NCI-H748 treated with DMSO at 0.1 percent for 48 hours (cell line): ENCODE measurements at places on chromosomes 16 and 17.
A peak's percentile ranks its signal among the peaks of the same experiment; 100 is the strongest.

- DNase-seq = no peak
Observed at GRCh38 chr16:4988647-4989046, 30.5 kb downstream of the SEC14L5 start.

DNA sequence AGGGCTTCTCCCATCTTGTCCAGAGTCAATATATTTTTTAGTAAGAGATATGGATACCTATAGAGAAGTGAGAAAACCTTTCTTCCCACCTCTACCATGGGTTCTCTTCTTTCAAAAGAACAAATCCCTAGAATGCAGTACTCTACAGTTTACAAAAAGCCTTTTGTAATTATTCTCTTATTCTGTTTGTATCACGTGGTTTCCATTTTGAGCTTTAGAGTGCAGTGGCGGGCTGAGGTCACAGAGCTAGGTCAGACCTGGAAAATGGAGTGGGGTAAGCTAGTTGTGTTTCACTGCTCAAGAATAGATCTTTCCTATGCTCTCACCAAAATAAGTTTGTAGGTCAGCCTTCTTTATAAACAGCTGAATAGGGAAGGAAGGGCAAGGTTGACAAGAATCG, 85.3 kb upstream of the MAF start:
- DNase-seq = no peak

DNA sequence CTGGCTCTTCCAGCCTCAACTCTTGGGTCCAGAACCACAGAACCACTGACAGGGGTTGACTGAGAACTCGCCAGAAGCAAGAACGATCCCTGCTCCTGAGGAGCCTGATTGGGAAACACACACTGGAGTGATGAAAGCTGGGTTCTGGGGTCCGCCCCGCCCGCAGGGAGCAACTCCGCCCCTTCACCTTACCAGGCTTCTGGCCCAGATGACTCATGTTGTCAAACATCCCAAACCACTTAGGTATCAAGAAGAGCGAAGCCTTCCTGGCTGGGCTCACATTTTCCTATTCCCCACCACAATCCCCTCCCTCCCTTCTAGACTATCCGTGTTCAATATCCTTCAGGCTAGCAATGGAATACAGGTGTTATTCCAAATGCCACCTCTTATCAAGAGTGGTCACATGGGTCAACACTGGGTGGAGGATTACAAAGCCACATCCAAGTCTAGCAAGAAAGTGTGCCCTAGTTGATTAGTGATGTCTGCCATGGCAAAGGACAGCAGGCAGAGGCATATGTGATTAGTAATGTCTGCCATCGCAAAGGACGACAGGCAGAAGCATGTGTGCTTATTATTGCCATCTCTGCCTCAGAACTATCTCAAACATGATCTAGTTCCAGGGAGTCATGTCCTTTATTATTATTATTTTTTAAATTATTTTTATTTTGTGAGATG, 70.5 kb downstream of the TIMM22 start:
- DNase-seq = no peak

GRCh38 chr17:81070541-81071246, 35.7 kb downstream of the BAIAP2 start:
- DNase-seq = no peak

DNA sequence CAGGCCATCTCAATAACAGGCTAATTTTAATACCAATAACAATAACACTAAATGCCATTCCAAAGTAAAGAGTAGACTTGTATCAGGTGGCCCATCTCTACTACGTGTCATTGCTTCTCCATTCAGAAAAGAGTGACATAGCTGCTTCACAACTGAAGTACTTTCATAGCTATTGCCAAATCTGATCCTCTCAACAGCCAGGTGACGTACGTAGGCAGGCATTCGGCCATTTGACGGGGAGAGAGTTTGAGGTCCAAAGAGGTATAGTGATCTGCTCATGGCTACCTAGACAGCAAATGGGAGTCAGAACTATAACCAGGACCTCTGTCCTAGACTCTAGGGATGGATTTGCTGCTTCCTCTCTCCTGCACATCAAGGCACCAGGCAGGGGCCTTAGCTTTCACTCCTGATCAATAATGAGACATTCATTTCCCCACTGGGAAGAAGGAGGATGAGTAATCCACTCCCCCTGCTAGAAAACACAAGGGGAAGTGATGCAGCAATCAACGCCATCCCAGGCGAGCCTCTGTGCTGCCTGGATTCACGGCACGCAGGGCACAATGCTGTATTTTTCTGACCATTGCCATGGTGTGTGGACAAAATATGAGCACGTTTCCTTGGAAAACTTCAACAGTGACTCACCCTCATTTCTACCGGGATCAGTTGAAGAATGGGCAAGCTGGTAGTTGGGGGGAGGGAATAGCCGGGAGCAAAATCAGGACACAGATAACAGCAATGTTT, 80.9 kb downstream of the SPACA3 start:
- DNase-seq = no peak

GRCh38 chr17:77118251-77118928, 22.4 kb upstream of the SEC14L1 start:
- DNase-seq = no peak

- no peak for DNase-seq
Observed at GRCh38 chr16:23949630-23950290, 114.0 kb downstream of the PRKCB start.

GRCh38 chr17:55567240-55568214, 56.3 kb upstream of the SMIM36 start:
- no peak for DNase-seq

DNA sequence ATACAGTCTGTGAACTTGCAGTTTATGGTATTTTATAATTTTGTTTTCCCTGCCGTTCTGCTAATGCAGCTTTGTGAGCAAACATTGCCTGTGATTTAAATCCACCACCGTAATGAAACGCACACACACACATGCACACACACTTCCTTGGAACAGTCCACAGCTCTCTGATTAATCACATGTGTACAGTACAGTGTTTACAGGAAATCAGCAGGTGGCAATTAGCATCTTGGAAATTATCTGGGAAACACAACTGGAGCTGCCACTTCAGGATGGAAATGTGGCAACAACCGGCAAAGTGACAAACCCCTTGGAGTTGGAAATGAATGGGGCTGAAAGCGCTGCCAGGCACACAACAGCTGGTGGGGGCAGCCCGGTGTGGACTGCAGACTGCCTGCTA, 12.9 kb upstream of the ZKSCAN2 start:
- peak; percentile 58 for DNase-seq

GRCh38 chr17:39598630-39599003, 9.1 kb downstream of the NEUROD2 start:
- DNase-seq = no peak

- no peak for DNase-seq
Observed at GRCh38 chr16:49024896-49025295, 256.7 kb downstream of the CBLN1 start.
